ENCODE measurements at places on chromosomes 6 and 20. TPM values are rescaled to one million over a fixed set of nuclear protein-coding genes. Genes with fewer than 3 reads are reported as not detected.

The IBTK gene
- 56.1 TPM for total RNA-seq

The TMX4 gene
- total RNA-seq, result 11.5 TPM

The CNKSR3 gene
- 5.3 TPM for total RNA-seq

The IL17F gene
- not detected for total RNA-seq

The METTL24 gene
- total RNA-seq, result not detected

Data from tracheal epithelial cell (primary cell).